AG09319 (cell line): ENCODE measurements at places on chromosomes 11 and 22.
A peak's percentile ranks its signal among the peaks of the same experiment; 100 is the strongest.

DNA sequence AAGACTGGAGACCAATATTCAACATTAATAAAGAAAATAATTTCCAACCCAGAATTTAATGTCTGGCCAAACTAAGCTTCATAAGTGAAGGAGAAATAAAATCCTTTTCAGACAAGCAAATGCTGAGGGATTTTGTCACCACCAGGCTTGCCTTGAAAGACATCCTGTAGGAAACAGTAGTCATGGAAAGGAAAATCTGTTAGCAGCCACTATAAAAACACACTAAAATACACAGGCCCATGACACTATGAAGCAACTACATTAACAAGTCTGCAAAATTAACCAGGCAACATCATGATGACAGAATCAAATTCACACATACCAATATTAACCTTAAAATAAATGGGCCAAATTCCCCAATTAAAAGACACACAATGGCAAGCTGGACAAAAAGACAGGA is 2.4 kb upstream of the CASP4 start:
- no peak for DNase-seq

DNA sequence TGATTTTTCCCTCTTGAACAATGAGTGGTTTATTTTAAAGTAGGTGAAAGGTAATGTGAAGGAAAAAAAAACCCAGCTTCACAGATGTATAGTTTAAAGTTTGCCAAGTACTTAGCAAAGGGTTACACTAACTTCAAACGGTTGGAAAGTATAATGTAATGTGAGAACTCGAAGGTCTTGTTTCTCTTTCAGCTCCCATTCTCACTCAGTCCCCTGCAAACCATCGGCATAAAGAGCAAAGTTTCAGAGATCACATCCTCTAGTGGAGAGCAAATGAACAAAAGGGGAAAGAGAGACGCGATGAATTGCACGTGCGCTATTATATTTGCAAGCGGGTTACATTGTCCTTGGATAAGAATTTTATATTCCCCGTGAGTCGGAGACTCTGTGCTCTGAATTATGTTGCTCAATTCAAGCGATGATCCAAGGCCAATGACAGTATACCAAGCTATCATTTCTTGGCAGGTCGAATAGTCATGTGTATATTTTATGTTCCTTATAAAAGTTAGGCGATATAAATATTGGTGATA is 37.6 kb upstream of the BIRC3 start:
- peak; percentile 42 for DNase-seq

GRCh38 chr11:66728038-66728692 is 851 bp downstream of the SPTBN2 start:
- no peak for DNase-seq

DNA sequence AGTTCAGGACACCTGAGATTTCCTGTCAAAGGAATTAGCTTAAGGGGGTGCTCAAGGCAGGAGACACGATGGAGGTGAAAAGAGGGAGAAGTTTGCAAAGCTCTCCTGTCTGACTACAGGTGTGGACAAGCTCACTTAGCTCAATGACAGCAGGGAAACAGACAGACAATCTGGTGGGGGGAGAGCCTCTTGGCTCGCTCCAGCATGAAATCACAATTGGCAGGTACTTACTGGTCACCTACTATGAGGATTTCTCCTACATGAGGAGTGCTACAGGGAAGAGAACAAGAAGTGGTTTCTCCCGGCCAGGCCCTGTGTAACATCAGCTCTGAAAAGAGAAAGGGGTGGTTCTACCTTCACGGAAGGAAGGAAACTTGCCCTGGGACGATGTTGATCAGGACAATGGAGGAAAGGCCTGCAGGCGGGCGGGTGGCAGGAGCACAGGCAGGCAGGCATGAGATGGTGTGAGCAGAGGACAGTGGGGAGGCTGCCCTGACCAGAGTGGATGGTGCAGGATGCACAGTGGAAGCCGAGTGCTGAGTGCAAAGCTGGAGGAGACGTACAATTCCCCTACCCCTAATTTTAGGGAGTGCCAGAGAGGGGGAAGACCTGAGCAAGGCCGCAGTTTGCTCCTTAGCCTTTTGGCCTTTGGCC is 57.9 kb upstream of the CRTAM start:
- no peak for DNase-seq

DNA sequence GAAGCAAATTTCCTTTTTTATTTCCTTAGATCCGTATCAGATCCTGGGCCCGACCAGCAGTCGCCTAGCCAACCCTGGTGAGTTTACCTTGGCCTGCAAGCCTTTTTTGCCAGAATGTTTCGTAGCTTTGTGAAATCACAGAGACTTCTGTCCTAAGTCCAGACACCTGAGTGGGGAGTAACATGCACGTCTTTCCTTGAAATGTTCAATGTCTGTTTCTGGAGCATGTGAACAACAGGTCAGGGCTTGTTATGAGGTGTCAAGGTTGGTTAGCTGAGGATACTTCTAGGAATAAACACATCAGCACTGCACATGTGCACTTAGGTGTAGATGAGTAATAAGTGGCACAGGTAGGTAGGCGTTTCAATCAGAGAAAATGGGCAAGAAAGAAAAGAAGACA is 58.0 kb downstream of the KCNJ1 start:
- DNase-seq, result no peak
